Stomach (tissue), 19 donors: ENCODE measurements at places on chromosomes 13 and 19. TPM values are rescaled to one million over a fixed set of nuclear protein-coding genes. Genes with fewer than 3 reads are reported as not detected.
A peak's percentile ranks its signal among the peaks of the same experiment; 100 is the strongest.

The FOSB gene
- 5.5 TPM for total RNA-seq

DNA sequence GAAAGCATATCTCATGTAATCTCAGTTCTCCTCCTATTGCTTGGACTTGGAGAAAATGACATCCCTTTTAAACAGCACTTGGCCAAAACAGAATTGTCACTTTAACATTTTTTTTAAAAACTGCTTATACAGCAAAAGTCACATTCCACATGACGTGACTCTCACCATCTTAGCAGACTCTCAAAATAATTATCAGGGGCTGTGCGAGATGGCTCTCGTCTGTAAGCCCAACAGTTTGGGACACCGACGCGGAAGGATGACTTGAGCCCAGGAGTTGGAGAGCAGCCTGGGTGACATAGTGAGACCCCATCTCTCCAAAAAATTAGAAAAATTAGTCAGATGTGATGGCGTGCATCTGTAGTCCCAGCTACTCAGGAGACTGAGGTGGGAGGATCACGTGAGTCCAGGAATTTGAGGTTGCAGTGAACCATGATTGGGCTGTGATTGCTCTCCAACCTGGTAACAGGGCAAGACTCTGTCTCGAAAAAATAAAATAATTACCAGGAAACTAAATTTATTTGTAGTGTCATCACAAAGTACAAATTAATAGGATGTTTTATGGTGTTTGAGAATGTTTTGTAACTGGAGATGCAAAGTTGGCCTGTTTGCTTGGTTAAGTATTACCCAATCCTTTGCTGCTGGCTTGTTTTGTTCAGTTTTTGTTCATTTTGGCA is 8.8 kb downstream of the SAFB start:
- peaks cover 60% of the 10 kb centered on the region for H3K4me1 ChIP-seq
- no peak overlapping the region for H3K4me3 ChIP-seq
- H3K36me3 ChIP-seq = peaks cover 41% of the 10 kb centered on the region
- no peak overlapping the region for H3K27ac ChIP-seq
- H3K27me3 ChIP-seq = no peaks in the 10 kb centered on the region

DNA sequence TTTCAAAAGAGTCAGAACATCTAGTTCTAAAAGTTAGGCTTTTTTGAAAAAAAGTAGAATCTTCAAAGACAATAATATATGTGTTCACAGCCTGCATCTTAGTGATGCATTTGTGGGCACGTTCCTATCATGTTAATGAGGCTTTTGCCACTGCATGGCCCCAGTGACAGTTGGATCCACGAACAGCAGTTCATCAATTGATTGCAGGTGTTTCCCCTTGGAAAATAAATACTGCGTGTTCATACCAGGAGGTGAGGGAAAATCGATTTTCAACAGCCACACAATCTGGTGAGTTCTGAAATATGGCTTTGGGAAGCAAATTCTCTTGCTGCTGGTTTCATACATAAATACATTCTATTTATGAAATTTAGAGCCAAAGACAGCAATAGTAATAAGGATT is 343.8 kb upstream of the SLC10A2 start:
- no peaks in the 10 kb centered on the region for H3K36me3 ChIP-seq
- no peak overlapping the region for H3K27ac ChIP-seq
- H3K27me3 ChIP-seq = no peaks in the 10 kb centered on the region
- DNase-seq = no peak

The SELENOV gene
- not detected for total RNA-seq

DNA sequence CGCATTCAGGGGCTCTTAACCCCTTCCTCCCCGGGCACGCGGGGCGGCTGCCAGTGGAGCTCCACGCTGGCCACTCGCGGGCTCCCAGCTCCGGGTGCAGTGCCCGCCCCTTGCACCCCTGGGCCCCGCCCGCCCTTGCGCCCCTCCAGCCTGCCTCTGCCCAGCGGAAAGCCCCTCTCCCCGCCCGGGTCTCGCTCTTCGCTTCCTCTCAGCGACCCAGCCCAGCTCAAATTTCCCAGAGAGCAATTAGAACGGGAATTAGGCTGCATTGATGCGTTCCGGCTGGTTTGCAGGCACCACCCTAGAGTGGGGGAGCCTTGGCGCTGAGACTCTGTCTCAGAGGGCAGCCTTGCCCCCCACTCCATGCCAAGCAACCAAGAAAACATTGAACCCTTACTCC is 1.8 kb upstream of the GSX1 start:
- no peaks in the 10 kb centered on the region for H3K36me3 ChIP-seq
- H3K4me1 ChIP-seq = peaks cover 57% of the 10 kb centered on the region
- no peak for DNase-seq
- H3K27ac ChIP-seq = no peak overlapping the region
- peak overlapping the region; percentile 34 for H3K4me3 ChIP-seq

GRCh38 chr13:113029487-113030258 is 60.7 kb downstream of the MCF2L start:
- DNase-seq = peak; percentile 53
- no peaks in the 10 kb centered on the region for H3K36me3 ChIP-seq
- H3K4me1 ChIP-seq = no peaks in the 10 kb centered on the region
- no peak overlapping the region for H3K27ac ChIP-seq
- no peaks in the 10 kb centered on the region for H3K27me3 ChIP-seq

DNA sequence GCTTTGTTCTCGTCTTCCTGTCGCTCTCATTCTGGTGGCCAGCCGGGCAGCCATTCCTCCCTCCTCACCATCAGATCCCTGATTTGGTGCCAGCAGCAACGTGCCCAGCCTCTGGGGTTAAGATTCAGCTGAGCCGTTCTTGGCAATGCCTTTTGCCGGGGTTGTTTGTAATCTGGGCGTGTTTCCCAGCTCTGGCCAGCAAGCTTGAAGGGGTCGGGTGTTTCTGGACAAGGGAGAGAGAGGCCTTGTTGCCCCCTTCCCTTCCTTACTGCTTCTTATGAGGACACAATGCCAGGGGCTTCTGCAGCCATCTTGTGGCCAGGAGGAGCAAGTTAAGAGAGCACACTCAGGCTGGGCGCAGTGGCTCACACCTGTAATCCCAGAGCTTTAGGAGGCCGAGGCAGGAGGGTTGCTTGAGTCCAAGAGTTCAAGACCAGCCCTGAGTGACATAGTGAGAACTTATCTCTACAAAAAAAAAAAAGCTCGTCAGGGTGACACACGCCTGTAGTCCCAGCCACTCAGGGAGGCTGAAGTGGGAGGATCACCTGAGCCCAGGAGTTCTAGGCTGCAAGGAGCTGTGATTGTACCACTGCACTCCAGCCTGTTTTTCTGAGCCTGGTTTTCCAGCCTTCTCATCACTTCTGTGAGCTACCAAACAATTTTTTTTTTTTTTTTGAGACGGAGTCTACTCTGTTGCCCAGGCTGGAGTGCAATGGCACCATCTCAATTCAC is 10.7 kb upstream of the CRTC1 start:
- peak overlapping the region; percentile 10 for H3K27ac ChIP-seq
- H3K36me3 ChIP-seq = peaks cover 16% of the 10 kb centered on the region
- H3K27me3 ChIP-seq = no peaks in the 10 kb centered on the region
- H3K4me3 ChIP-seq = no peak overlapping the region

DNA sequence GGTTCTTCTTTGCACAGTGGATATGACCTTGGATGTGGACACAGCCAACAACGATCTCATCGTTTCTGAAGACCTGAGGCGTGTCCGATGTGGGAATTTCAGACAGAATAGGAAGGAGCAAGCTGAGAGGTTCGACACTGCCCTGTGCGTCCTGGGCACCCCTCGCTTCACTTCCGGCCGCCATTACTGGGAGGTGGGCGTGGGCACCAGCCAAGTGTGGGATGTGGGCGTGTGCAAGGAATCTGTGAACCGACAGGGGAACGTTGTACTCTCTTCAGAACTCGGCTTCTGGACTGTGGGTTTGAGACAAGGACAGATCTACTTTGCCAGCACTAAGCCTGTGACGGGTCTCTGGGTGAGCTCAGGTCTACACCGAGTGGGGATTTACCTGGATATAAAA is 9.4 kb downstream of the RFPL4AL1 start:
- H3K4me3 ChIP-seq = no peak overlapping the region
- no peaks in the 10 kb centered on the region for H3K4me1 ChIP-seq
- no peaks in the 10 kb centered on the region for H3K36me3 ChIP-seq
- H3K27me3 ChIP-seq = no peaks in the 10 kb centered on the region

DNA sequence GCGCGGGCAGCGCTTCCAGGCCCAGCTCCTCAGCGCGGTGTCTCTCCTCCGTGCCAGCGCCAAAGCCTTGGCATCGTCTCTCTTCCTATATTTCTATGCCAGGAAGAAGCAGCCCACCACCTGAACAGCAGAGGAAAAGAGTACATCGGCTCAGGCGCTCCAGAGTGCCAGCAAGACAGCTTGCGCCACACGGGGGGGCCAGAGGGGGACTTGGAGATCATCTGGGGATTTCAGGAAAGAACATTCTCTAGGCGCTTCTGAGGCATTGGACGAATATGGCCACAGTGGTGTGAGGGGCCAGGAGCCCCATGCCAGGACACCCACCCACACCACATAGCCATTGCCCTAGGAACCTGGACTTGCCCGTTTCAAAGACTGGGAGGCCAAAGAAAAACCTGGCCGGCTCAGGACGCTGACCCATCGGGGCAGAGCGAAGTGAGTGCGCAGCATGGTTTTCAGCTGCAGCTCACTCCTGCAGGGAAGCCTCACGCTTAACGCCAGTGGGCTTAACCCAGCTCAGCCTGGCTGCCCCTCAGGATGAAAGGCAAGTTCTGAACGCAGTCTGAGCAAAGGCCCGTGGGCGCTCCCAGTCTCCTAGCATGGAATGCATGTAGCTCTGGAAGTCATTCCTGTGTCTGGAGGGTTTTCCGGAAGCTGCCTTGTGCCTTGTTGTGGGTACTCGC is 62.1 kb downstream of the GGACT start:
- H3K36me3 ChIP-seq = peaks cover 4% of the 10 kb centered on the region
- H3K27me3 ChIP-seq = no peaks in the 10 kb centered on the region
- no peak overlapping the region for H3K4me3 ChIP-seq
- H3K4me1 ChIP-seq = no peaks in the 10 kb centered on the region

DNA sequence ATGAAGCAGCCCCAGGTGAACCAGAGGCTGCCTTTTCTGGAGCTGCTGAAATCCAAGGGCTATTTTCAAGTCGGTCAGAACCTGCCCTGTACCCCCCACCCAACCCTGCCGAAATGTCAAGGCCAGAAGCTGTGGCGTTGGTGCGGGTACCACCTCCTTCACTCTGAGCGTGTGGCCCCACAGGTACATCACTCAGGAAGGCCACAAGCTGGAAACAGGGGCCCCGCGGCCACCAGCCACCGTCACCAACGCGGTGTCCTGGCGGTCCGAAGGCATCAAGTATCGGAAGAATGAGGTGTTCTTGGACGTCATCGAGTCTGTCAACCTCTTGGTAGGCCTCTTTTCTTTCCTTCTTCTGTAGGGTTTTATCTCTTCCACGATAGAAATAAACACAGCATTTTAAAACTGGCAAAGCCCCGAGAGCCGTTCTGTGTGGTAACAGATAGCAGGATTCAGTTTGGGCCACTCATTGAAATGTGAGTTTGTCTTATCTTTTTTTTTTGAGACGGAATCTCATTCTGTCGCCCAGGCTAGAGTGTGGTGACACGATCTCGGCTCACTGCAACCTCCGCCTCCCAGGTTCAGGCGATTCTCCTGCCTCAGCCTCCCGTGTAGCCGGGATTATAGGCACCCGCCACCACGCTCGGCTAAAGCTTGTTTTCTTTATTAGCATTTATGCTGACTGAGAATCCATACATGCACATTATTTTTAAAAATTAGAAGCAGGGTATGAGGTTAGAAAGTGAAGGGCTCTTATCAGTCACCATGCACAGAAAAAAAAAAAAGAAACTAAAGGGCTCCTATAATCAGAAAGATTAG is 11.3 kb downstream of the AP1M1 start:
- H3K4me1 ChIP-seq = peaks cover 11% of the 10 kb centered on the region
- no peak overlapping the region for H3K27ac ChIP-seq
- H3K4me3 ChIP-seq = no peak overlapping the region
- H3K36me3 ChIP-seq = peaks cover 53% of the 10 kb centered on the region

DNA sequence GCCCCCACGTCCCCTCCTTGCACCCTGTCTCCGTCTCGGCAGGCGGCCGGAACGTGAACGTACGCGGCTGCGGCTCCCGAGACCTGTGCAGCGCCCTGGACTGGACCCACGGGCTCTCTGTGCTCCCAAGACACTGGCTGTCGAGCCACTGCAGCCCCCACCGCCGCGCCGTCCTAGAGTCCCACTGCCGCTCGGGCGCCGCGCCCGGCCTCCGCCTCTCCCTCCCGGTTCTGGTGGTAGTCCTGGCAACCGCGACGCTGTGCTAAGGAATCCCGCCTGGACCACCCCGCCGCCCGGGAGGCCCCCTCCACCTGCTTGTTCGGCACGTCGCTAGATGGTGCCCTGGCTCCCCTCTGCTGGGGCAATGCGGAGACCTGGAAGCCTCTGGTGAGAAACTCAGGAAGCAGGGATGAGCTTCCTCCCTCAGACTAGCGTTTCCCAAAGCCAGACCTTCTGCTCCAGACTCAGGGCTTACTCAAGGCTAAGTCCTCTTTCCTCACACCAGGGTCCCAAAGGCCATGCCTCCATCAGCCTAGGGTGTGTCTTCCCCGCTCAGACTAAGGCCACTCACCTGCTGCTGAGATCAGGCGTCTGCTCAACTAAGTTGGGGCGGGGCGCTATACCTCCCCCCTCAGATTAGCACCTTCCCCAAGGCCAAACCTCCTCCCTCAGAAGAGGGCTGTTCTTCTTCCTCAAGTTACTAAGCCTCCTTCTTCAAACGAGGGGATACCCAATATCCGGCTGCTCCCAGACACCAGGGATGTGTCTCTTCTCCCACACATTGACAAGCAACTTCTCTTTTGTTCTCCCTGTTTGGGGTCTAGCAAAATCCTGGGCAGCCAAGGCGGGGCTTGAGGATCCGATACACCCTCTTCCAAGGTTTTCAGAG is 16.1 kb upstream of the IRGC start:
- no peaks in the 10 kb centered on the region for H3K36me3 ChIP-seq
- peaks cover 7% of the 10 kb centered on the region for H3K4me1 ChIP-seq
- H3K27ac ChIP-seq = no peak overlapping the region
- DNase-seq = peak; percentile 34

The NKPD1 gene
- not detected for total RNA-seq

The IZUMO2 gene
- total RNA-seq = not detected

DNA sequence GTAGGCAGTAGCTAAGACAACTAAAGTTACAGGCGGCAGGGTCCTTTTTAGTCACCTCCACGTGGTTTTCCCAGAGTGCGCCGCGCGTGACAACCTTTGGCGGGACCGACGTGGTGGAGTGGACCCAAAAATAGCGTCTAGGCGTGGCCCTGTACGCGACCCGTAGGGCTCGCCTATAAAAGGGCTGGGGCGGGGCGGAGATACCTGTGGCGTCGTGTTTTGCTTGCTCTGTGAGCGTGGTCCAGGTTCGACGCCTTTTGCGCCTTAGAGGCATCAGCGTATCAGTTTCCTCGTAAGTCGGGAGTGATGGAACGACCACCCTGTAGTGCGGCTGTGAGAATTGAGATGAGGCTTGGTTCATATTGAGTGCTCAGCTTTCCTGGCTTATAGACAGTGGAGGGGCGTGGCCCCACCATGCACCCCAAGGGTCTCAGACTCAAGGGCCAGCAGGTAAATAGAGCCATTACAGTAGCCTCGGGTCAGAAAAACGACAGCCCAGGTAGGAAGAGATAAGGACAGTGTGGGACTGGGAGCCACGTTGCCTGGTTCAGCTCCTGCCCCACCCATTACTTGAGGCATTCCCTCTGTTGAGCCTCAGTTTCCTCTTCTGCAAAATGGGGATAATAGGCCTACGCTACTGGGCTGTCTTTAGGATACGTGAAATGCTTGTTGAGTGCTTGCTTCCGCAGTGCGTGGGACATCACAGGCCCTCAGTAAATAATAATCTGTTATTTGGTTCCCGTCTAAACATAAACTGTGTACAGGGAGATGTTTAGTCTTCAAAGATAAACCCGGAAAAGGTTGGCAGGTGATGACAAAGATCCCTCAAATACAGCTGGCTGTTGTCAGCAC is 693 bp upstream of the TMED1 start:
- peaks cover 17% of the 10 kb centered on the region for H3K4me1 ChIP-seq
- peak overlapping the region; percentile 63 for H3K4me3 ChIP-seq
- no peaks in the 10 kb centered on the region for H3K27me3 ChIP-seq
- peaks cover 25% of the 10 kb centered on the region for H3K36me3 ChIP-seq

The DPF1 gene
- not detected for total RNA-seq
